DMS153 (cell line): ENCODE measurements at places on chromosomes 6 and 20.

DNA sequence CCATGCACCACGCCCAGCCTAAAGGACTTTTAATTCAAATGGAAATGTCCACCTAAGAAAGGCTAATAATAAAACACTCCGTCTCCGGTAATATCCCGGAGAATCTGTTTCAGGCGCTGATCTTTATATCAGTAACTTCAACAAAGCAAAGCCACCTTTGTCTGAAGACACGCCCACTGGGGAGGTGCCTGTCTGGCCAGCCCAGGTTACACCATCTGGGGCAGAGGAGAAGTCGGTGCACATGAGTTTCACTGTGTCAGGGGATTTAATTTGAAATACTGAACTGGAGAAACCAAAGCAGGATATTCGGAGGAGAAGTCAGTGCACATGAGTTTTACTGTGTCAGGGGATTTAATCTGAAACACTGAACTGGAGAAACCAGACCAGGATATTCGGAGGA lies 9.4 kb downstream of the SERPINB6 start:
- no peak for DNase-seq

- no peak for DNase-seq
These were observed 14.4 kb upstream of the RIN2 start for GRCh38 chr20:19743640-19743995.

GRCh38 chr20:50338479-50339391 lies 148.1 kb downstream of the CEBPB start:
- no peak for DNase-seq

DNA sequence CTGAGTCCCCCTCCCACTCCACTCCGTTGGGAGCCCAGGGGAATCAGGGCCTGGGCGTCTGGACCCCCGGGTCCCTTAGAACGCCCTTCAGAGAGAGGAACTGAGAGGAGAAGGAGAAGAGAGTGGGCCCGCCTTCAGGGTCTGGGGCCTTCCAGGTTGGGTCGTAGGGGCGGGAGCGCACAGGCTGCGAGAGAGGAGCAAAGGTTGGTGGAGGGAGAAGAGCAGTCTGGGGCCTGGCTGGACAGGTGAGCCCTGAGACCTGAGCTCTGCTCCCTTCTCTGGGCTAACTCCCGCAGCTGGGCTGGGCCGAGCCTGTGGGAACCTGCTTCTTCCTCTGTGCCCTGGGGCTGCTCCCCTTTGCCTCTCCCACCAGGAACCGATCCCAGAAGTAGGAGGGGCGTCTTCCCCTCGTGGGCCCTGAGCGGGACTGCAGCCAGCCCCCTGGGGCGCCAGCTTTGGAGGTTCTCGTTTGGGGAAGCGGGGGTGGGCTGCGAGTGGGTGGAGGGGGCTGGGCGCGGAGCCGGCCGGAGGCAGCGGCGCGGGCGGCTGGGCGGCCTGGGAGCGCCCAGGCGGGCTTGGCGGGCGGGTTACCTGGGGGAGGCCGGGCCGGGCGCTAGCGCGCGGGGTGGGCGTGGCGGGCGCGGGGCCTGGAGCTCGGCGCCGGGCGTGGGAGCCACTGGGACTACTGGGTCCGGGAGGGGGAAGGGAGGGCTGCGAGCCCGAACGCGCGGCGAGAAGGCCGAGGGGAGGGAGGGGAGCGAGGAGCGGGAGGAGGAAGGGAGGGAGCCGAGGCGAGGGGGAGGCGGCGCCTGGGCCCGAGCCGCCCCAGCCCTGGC lies at the start of gene DDR1:
Gene DDR1 (plus strand): TSS at position 835 of the 836 bp plus-strand sequence. CDS start 4,211 bp downstream, outside the sequence.
- DNase-seq: peak; percentile 32

GRCh38 chr6:68126089-68126749 lies 508.9 kb upstream of the ADGRB3 start:
- DNase-seq: no peak

GRCh38 chr6:75272145-75272840 lies 12.3 kb downstream of the TMEM30A start:
- no peak for DNase-seq

- DNase-seq: no peak
These were observed 31.2 kb downstream of the OR14J1 start for GRCh38 chr6:29332676-29333075.

- DNase-seq: no peak
These were observed 494.1 kb downstream of the PREX1 start for GRCh38 chr20:48333707-48334106.

DNA sequence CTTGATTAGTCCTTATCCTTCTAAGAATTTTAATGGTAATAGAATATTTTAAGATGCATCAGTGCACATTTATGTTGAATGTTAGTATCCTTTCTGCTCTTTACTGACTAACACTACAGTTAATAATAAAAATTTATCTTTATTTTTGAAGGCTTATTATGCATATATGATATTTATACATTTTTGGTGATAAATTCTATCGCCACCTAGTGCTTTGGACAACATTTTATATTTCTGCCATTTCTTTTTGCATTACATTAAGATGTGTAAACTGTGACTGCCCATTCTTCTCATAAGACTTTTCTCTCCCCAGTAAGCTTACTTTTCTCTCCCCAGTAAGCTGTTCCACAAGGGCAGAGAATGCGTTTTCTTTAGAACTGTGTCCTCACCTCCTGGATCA lies 252.3 kb downstream of the GRIK2 start:
- no peak for DNase-seq

DNA sequence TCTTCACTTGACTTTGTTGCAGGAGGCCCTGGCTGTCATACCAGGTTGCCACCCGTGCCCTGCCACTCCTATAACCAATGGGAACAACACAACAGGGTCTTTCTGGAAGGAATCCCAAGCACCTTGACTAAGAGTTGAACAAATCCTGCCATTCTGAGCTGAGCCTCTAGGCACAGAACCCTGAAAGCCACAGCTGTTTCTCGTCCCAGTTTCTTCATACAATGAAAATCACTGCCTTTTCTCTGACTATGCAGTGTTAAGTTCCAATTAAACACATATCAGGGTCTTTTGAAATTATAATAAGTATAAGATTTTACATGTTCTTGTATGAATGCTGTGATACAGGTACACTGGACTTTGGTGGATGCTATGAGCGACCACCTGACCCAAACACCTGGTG lies 54.4 kb downstream of the RIPOR2 start:
- DNase-seq: no peak

DNA sequence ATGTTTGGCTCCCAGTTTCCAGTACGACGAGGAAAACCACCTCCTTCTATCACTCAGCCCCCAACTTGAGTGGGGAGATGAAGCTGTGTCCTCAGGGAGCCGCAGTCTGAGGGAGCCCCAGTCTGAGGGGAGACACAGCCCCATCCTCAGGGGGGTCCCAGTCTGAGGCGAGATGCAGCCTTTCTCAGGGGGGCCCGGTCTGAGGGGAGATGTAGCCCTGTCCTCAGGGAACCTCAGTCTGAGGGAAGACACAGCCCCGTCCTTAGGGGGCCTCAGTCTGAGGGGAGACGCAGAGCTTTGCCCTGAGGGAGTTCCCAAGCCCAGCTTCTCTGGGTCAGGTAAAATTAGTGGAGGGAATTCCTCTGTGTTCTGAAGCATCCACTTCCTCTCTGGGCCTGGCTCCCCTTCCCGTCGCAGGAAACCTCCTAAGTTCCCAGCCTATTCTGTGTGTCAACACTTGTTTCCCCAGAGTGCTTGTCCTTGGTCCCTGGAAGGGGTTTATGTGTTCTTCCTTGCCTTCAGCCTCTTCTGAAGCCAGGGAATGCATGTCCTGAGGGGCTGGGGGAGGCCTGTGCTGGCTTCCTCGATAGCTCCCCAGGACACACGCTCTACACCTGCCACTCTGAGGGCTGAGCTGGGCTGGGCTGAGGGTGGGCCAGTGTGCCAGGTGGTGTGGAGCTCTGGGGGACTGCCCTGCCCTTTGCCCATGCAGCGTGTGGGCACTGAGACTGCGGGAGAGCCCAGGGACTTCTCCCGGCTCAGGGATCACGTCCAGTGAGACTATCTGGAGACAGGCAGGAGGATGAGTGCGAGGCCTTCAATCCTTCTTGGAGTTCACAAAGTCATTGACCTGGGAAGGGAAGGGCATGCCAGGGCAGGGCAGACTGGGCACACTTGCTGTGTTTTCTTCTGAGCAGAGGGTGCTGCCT lies 55.4 kb downstream of the VEGFA start:
- DNase-seq: no peak

DNA sequence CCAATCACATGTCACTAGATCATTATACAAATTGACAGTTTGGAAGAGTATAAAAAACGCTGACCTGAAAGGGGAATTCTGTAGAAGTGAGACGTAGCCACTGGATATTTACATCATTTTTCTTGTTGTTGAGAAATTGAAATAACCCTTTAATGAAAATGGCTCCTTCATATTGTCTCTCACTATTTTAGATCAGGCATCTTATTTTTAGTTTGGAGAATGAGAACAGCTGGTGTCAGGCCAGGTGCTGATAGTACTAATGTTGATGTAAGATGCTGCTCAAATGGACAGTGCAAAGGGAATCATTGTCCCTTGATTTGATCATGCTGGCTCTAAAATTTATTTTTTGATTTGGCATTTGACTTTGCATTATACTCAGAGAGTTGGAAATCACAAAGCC lies 17.4 kb downstream of the NKAIN2 start:
- no peak for DNase-seq

- no peak for DNase-seq
These were observed 113.5 kb downstream of the SMOC2 start for GRCh38 chr6:168554472-168554871.

GRCh38 chr6:152184573-152184916 lies 377.1 kb downstream of the ESR1 start:
- DNase-seq: no peak

GRCh38 chr6:25601800-25602673 lies 50.0 kb upstream of the SCGN start:
- peak; percentile 32 for DNase-seq

DNA sequence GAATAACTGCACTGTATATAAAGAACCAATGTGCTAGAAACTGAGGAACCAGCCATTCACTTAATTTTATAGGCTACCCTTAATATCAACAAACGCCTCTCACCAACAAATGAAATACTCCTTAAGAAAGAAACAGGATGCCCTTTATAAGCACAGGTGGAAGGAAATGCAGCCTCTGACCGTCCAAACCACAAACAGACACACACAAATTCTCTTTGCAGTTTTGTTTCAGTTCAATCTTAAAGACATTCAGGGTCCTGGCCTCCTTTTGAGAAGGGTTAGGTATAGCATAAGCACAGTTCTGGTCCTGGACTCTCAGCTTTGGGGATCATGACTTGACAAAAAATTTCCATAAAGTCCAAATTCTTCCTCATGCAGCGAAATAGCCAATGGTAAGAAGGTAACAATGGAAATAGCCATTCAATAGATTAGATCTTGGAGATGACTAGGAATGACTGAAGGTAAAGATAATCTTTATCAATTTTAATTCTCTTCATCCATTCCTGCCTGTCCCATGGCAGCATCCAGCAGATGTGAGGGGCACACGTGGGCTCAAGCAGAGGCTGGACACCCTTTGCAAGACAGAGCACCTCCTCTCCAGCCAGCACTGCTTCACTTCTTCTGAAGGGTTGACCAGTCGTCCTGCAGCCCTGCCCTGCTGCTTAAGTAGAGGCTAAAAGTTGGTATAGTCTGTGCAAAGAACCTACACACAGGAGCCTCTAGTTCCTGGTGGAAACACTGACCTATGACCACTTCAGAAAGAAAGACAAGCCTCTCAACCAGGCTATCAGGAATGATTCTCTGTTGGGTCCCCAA lies 123.9 kb downstream of the CD83 start:
- no peak for DNase-seq

- DNase-seq: no peak
These were observed 52.3 kb upstream of the UFL1 start for GRCh38 chr6:96469312-96469711.

GRCh38 chr20:20683481-20684321 lies 28.7 kb downstream of the RALGAPA2 start:
- no peak for DNase-seq
